Mesothelial cell of epicardium (in vitro differentiated cells): ENCODE measurements at places on chromosomes 16 and 17. TPM values are rescaled to one million over a fixed set of nuclear protein-coding genes. Genes with fewer than 3 reads are reported as not detected.

The GSG1L gene
- total RNA-seq: 1.6 to 1.7 TPM (median 1.7 TPM) in 3 replicates

The TEX19 gene
- total RNA-seq: 0.16 TPM in 1 of 3 replicates, not detected in the others

The HS3ST4 gene
- 11.1 to 13.4 TPM (median 12.6 TPM) in 3 replicates for total RNA-seq

The TLCD2 gene
- 8.6 to 9.2 TPM (median 8.7 TPM) in 3 replicates for total RNA-seq

DNA sequence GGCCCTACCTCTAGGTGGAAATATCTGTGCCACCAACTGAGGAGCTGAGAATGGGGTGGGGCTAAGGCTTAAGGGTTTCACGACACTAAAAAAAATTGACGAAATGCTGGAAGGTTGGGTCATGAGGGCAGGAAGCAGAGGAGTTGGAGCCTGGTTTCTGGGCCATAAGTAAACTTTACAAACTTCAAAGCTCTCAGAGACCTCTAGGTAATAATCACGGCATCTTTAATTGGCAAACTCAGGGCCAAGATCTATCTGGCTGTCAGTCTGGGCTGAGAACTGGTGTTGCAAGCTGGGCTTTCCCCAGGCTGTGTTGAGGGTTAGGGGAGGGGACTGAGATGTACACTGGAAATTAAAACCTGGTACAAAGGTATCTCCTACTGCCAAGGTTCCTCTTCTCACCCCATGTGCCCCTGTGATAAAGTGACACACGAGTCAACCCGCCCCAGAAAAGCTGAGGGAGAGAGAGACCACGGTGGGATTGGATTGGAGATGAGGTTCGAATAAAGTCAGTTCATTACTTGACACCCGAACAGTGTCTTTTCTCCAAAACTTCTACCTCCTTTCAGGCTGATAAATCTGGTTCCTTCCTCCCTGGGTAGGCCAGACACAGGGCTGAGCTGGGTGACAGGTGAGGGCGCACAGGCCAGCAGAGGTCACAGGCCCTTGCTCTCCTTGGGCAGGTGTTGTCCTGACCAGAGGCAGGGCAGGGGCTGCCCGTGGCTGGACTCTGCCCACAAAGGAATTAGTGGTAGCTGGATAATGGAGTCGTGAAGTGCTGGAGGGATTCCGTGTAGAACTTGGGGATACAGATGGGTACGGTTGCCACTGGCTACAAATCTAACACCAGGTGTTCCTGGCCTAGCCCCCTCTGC, 4.0 kb upstream of the ZNF768 start:
- DNase-seq: no peak
- peaks cover 6% of the 10 kb centered on the region for H3K36me3 ChIP-seq
- H3K4me1 ChIP-seq: peaks cover 35% of the 10 kb centered on the region
- no peak overlapping the region for H3K4me3 ChIP-seq
- H3K27ac ChIP-seq: peak overlapping the region; percentile 57
- H3K27me3 ChIP-seq: no peaks in the 10 kb centered on the region

GRCh38 chr17:55770196-55770870, 19.5 kb downstream of the PCTP start:
- peaks cover 35% of the 10 kb centered on the region for H3K36me3 ChIP-seq
- no peaks in the 10 kb centered on the region for H3K27me3 ChIP-seq
- no peak overlapping the region for H3K27ac ChIP-seq
- DNase-seq: no peak

DNA sequence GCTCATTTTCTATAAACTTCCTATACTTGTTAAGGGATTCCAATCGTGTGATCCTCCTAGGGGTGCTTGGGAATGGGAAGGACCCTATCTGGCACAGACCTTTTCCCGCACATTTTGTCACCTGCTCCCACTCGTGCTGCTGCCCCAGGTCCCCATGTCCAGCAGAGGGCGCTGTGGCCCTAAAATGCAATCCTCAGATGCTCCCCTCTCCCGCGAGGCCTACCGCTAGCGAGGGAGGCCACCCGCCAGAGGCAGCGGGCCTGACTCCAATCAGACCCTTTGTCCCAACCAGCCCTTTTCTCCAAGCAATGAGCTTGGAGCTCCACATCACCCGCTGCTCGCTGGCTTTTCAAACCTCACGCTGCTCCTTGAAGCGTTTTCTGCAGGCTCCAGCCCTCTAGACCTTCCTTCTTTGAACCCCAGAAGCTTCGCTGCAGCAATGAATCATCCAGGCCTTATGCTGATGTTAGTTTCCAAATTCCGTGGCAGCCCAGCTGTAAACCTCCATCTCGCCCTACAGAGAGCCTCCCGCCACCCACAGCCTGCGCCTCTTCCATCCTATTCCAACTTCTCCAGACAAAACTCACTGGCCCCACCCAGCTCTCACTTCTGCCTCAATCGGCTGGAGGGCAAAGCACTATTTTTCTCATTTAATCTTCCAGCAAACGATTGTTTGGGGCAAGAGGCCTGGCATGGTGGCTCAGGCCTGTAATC, 23.6 kb upstream of the FZD2 start:
- H3K27ac ChIP-seq: peak overlapping the region; percentile 83
- H3K27me3 ChIP-seq: no peaks in the 10 kb centered on the region
- no peak overlapping the region for H3K4me3 ChIP-seq
- no peaks in the 10 kb centered on the region for H3K36me3 ChIP-seq
- peak; percentile 97 for DNase-seq

DNA sequence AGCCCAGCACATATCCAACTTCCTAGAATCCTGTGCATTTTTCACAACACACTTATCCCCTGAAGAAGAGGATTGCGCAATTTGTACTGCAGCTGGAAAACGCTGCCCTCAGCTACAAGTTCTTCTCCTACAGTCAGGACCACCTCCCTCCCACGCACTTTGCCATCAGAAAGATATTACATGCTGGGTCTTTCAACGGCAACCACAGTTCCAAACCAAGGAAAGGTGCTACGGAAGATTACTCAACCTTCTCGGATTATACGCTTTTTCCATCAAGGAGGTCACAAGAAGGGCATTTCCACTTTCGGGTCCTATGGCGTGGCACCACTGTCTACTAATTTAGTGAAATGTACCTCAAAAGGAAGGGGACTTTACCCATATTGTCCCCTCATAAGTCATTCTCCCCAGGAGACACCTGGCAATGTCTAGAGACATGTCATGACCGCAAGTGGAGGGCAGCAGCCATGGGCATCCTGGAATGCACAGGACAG, 35.2 kb downstream of the USP7 start:
- H3K27ac ChIP-seq: no peak overlapping the region
- peaks cover 17% of the 10 kb centered on the region for H3K4me1 ChIP-seq
- no peak for DNase-seq
- H3K4me3 ChIP-seq: no peak overlapping the region

- no peaks in the 10 kb centered on the region for H3K36me3 ChIP-seq
- no peak overlapping the region for H3K4me3 ChIP-seq
- H3K27ac ChIP-seq: no peak overlapping the region
- DNase-seq: no peak
- peaks cover 33% of the 10 kb centered on the region for H3K27me3 ChIP-seq
- peaks cover under 1% of the 10 kb centered on the region for H3K4me1 ChIP-seq
Measured at GRCh38 chr17:68840073-68840472, 115.1 kb downstream of the ABCA8 start.

DNA sequence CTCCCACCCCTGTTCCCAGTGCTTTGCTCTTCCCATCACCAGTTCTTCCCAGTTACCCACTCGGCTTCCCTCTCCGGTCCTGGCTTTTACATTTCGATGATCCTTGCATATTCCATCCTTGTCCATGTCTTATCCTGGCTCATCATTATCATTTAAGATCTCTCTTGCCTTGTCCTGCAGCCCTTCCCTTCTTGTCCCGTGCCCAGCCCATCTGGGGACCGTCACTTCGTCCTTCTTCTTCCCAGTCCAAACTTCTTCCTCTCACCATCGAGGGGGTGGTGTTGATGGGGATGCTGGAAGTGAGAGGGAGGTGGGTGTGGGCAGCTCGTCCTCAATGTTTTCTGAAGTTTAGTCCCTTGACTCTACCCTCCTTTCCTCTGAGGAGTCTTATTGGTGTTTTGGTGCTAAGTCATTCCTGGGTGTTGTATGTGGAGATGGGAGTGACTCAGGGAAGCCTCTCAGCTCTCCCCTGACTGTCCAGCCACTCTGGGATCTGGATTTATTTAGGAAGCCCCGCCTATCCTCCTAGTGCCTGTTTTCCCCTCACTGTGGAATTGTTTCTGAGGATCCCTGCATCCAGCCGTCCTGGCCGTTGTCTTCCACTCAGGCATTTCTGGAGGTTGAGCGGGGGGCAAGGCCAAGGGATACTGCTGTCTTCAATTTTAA, 975 bp downstream of the SNX29 start:
- H3K4me1 ChIP-seq: peaks cover 28% of the 10 kb centered on the region
- H3K27me3 ChIP-seq: no peaks in the 10 kb centered on the region
- DNase-seq: no peak
- peaks cover 4% of the 10 kb centered on the region for H3K36me3 ChIP-seq
- peak overlapping the region; percentile 8 for H3K27ac ChIP-seq
- peak overlapping the region; percentile 96 for H3K4me3 ChIP-seq

GRCh38 chr16:19242987-19243575, 42.5 kb upstream of the CLEC19A start:
- no peak overlapping the region for H3K4me3 ChIP-seq
- H3K27me3 ChIP-seq: no peaks in the 10 kb centered on the region
- DNase-seq: no peak
- H3K36me3 ChIP-seq: peaks cover 3% of the 10 kb centered on the region
- no peaks in the 10 kb centered on the region for H3K4me1 ChIP-seq

DNA sequence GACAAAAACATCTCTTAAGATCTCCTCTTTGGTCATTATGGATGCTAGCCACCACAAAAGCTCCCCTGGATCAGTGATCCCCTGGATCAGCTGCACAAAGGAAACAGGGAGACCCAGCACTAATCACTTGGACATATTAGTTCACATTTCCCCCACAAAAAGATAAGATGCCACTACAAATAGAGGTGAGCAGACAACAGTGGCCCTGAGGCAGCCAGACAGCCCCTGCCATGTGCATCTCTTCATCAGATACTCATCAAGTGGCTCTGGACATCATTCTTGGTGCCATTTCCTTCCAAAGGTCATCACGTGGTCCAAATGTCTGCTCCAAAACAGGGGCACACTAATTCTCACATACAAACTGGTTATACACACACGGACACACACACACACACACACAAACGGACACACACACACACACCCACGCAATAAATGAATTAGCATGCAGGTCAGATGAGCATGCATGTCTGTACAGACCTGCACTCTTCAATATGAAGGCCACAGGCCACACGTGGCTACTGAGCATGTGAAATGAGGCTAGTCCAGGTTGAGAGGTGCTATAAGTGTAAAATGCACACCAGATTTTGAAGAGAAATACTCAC, 4.1 kb downstream of the USP36 start:
- peaks cover 36% of the 10 kb centered on the region for H3K36me3 ChIP-seq
- peaks cover 18% of the 10 kb centered on the region for H3K4me1 ChIP-seq
- DNase-seq: no peak
- no peaks in the 10 kb centered on the region for H3K27me3 ChIP-seq
- H3K27ac ChIP-seq: no peak overlapping the region
- H3K4me3 ChIP-seq: no peak overlapping the region
